ENCODE measurements at places on chromosomes 3 and 15.

DNA sequence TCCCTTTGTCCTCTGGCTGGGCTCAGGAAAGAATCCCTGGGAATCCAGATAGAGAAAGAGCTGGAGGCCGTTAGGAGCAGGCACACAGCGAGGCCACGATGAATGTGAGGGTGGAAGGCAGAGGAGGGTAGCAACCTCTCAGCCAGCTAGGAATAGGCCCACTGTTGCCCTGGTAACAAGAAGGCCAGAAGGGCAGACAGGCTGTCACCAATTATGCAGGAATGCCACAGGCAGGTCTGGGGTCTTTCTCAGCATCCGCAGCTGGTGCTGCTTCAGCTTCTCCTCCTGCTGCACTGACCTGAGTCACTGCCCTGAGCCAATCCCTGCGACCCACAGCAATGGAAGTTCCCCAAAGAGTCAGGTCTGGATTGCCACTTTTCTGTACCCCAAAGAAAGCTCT is 62.8 kb upstream of the C3orf80 start:
- DNase-seq = no peak

GRCh38 chr15:92273723-92274122 is 120.0 kb upstream of the ST8SIA2 start:
- DNase-seq = no peak

- no peak for DNase-seq
Measured at GRCh38 chr3:105707009-105707408, 161.8 kb downstream of the CBLB start.

DNA sequence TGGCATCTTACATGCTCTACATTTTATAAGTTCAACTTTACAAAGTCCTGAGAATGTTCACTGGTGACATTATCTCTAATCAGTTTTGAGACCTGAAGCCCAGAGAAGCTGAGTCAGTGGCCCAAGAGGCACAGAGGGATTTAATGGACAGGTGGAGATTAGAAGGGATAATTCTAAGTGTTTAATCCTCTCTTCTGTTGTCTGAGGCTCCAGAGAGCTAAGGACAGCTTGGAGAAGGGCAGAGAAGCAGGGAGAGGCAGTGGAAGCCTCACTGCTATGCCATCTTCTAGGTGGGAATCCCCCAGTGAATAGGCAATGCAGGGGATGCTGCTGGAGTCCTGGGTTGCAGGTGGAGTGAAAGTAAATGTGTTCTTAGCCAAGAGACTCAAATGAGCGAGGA is 369.4 kb upstream of the SLCO3A1 start:
- no peak for DNase-seq

DNA sequence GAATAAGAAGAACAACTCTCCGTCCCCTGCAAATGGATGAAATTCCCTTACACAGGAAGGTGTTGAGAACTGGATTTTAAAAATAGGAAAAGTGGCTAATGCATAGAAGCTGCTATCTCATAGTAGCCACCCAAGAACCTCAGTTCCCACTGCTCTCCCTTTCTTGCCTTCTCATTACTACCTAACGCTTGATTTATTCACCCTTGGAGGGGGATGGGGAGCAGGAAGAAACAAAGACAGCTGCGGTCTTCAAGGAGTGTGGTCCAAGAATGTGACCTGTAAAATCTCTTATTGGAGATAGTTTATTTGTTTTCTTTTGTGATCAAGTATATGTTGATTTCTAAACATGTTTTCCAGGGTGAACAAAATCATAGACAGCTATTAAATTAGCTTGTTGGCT is 274.1 kb upstream of the CTNNB1 start:
- no peak for DNase-seq

GRCh38 chr3:51190199-51190598 is 194.9 kb upstream of the MANF start:
- no peak for DNase-seq

DNA sequence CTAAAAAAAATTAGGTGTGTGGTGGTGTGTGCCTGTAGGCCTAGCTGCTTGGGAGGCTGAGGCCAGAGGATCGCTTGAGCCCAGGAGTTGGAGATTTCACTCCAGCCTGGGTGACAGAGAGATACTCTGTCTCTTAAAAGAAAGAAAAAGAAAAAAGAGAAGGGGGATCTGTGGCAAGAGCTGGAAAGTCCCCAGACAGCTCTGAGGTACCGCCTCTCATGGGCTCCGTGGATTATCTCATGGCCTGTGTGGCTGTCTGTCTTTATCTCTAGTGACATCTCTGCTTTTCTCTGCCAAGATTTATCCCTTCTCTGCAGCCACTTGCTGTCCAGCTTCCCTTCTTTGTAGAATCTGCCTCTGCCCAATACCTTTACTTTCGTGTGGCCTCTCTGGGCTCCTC is 5.7 kb downstream of the EXOSC7 start:
- DNase-seq = no peak

DNA sequence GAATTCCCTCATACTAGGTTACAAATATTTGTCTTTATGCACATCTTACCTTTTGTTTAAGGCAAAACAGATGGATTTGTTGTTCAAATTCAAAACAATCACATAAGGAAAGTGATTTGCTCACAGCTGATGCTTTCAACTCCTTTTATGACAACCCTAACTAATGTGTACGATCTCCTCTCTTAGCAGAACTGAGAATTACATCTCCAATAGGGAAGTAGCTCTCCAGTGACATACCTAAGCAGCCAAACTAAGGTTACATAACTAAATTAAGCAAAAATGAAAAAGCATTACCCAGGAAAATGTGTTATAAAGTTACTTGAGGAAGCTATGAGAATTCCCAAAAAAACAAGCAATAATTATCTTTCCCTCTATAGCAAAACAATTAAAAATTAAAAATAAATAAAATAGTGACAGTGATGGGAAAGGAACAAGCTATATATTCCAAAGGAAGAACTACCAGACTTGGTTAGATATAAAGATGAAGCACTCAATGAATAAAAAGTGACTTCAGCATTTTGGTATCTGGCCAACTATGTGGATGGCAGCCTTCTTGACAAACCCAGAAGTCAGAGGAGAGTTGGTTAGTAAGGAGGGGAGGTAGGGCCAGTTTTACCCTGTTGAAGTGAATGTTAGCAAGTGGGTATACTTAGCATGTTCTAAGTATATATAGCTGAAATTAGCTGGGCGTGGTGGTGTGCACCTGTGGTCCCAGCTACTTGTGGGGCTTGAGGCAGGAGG is 32.4 kb downstream of the PEAK1 start:
- DNase-seq = no peak

DNA sequence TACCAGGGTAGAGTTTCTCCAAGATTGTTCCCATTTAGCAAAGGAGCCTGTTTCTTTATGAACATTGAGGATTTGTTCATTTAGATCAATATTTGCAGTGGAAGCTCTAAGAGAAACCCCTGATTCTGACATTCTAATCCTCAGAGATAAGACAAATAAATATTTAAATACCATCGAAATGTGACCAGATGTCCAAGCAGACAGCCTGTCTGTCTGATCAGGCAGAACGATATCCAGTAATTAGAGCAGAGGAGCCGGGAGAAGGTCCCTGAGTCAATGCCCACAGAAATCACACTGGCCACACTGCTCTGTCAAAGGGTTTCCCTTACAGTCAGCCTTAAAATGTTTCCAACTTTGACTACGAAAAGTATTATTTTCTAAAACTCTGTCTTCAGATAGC is 15.7 kb upstream of the ARPIN start:
- no peak for DNase-seq

DNA sequence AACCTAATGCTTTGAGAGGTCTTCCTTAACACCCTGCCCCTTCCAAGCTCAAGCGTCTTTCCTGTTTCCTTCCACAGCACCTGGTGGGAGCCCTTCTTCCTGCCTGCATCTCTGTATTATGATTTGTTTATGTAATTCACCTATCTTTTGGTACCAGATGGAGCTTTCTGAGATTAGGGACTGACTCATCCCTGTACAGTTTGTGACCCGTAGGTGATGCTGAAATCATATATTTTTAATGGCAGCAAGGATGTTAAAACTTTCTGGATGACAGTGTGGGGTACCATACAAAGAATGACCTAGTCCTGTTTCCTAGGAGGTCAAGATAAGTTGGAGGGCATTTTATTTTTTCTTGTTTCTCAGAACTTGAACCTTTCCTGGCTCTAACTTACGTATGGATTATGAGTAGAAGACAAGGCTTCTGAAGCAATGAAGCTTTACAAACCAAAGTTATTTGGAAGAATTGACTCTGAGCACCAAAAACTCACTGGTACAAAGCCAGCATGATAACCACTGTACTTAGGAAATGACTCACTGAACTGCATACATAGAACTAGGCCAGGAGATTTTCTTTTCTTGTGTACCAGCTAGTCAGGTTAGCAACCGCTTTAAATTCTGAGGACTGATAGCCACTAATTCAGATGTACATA is 46.6 kb downstream of the HHLA2 start:
- DNase-seq = no peak

GRCh38 chr3:188578576-188579363 is 424.8 kb downstream of the LPP start:
- peak; percentile 53 for DNase-seq

GRCh38 chr3:72070005-72070404 is 285.1 kb upstream of the PROK2 start:
- no peak for DNase-seq

DNA sequence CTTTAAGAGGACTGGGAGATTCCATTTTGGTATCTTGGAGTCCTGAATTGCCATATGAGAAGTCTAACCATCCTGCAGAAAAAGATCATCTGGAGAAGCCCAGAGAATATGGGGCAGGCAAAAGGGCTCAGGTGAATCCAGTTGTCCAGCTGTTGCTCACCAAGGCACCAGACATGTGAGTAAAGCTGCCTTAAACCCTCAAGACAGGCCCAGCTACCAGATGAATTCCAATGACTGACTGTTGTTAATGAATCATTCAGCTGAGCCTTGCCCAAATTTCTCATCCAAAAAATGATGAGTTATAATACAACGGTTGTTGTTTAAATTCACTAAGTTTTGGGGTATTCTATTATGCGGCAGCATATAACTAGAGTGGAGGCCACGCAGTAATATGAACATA is 22.0 kb upstream of the NANOGP8 start:
- DNase-seq = no peak

DNA sequence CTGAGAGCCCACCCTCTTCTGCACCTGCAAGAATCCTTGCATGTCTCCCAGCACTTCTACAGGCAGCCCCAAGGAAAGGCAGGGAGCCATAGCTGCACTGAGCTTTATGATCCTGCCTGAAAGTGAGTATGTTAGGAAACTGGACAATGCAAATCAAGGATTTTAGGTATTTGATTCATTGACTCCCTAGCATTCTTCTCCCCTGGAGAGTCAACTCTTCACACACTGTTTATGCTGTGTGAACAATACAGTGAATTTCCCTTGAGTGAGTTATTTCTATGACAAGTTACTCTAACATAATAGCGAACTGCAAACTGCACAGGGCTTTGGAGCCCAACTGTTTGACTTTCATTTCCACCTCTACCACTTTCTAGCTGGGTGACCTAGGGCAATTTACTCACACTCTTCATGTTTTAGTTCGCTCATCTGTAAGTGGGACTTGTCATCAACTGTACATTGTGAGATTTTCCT is 96.0 kb upstream of the PHLDB2 start:
- no peak for DNase-seq

DNA sequence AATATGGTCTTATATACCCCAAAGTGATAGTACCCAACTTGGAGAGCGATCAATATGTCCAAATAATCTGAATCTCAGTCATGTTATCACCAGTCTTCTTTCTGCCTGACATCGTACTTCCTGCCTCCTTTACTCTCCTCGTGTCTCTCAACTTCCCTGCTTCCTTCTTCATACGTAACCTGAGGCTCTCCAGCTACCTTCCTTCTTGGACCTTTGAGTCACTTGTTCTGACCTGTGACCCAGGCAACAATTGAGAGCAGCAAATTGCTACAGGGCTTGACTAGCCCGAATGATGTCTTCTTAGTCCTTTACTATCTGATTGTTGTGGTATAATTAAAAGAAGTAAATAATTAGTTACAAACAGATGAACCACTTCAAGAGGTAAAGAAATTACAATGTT is 145.9 kb upstream of the MBNL1 start:
- DNase-seq = no peak

- no peak for DNase-seq
Measured at GRCh38 chr3:42214565-42215283, 51.3 kb downstream of the CCK start.

DNA sequence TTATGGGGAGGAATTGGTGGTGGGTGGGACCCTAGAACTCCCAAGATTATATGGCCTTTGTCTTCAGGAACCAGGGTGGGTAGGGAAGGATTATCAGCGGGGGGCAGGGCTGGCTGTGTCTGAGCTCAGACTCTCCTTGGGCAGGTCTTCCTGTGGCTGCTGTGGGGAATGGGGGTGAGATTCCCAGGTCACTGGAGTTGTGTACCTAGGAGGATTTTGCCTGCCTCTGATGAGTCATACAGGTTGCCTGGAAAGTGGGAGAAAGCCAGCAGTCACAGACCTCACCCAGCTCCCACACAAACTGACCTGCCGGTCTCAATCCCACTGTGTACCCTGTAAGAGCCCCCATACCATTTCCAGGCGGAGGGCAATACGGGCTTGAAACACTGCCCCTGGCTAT is 209.9 kb upstream of the CNTN3 start:
- no peak for DNase-seq

- no peak for DNase-seq
Measured at GRCh38 chr3:64674591-64675076, 13.2 kb downstream of the ADAMTS9 start.

DNA sequence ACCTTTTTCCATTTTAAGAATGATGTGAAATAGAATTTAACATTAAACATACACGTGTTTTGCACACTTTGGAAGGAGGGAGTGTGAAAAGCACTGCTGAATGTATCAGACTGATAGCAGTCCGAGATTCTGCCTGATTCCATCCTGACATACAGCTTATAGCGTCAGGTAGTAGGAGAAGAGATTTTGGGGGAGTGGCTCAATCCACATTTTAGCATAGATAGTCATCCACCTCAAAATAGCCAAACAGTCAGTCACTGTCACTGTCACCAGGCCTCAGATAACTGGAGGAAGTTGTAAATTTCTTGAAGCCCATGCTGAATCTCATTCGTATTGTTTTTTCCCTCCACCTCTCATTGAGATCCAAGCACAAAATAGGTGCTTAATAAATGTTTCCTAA is 35.4 kb upstream of the ARHGEF26 start:
- no peak for DNase-seq

GRCh38 chr3:152436707-152437590 is 168.2 kb downstream of the MBNL1 start:
- no peak for DNase-seq

- DNase-seq = no peak
Measured at GRCh38 chr15:59879506-59880265, 124.4 kb upstream of the FOXB1 start.

- DNase-seq = no peak
Measured at GRCh38 chr3:27213450-27213849, 155.7 kb downstream of the NEK10 start.

- no peak for DNase-seq
Measured at GRCh38 chr3:66469220-66469640, 31.6 kb downstream of the LRIG1 start.

DNA sequence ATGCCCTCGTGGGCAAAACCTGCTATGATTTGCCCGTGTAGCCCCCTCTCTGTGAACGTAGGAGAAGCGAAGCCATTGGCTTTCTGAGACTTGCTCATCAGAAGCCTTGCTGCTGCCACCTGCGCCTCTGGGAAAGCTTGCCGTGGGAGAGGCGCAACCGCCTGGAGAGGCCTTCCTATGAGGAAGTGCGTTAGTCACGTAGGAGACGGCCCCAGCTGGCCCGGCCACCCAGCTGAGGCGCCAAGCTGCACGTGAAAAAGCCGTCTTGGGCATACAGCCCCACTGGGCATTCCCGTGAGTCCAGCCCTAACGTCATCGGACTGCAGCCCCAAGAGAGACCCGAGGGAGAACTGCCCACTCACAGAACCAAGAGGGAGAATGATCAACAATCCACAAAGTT is 49.1 kb upstream of the TJP1 start:
- DNase-seq = no peak

GRCh38 chr3:165636684-165637015 is 200.6 kb downstream of the BCHE start:
- DNase-seq = no peak

- no peak for DNase-seq
Measured at GRCh38 chr15:91499774-91500383, 353.6 kb upstream of the SLCO3A1 start.
